ENCODE measurements at places on chromosomes 1 and 21. TPM values are rescaled to one million over a fixed set of nuclear protein-coding genes. Genes with fewer than 3 reads are reported as not detected.
A peak's percentile ranks its signal among the peaks of the same experiment; 100 is the strongest.

- no peak for DNase-seq
Observed at GRCh38 chr1:125087691-125088090, 3902.9 kb downstream of the SRGAP2C start.

DNA sequence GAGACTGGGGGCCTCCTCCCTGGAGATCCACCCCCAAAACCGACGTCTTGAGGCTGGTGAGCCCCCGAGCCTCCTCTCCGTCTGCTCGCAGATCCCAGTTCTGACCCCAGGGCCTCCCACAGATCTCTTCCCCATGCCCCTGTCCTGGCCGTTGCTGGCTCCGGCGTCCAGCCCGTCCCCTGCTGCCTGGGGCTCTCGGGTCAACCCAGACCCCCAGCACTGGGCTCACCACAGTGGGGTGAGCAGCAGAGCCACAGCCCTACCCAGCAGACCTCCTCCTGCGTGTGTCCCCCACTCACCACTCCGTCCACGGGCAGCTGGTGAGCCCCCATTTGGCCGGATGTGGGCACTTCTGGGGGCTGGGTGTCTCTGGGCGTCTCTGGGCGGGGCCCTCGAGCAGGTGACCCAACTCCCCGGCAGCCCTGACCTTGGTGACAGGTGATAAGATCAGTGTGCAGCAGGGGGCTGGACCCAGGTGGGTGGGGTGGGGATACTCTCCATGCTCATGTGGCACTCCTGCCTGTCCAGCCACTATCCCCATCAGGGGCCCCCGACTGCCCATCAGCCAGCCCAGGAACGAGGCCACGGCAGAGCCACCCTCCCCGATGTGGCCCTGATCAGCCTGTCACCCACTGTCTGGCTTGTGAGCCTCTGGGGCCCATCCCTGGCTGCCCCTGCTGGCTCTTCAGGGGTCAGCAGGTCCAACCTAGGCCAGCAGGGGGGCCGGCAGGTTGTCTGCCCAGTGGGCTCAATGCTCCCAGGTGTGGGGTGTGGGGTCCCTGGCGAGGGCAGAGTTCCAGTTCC is 709 bp downstream of the TNFRSF14 start:
- no peak for DNase-seq

GRCh38 chr1:111864862-111865261 is 109.2 kb downstream of the DDX20 start:
- no peak for DNase-seq

GRCh38 chr1:97901017-97901658 is 19.7 kb downstream of the DPYD start:
- no peak for DNase-seq

GRCh38 chr1:154348429-154349076 is 23.2 kb downstream of the ATP8B2 start:
- no peak for DNase-seq

DNA sequence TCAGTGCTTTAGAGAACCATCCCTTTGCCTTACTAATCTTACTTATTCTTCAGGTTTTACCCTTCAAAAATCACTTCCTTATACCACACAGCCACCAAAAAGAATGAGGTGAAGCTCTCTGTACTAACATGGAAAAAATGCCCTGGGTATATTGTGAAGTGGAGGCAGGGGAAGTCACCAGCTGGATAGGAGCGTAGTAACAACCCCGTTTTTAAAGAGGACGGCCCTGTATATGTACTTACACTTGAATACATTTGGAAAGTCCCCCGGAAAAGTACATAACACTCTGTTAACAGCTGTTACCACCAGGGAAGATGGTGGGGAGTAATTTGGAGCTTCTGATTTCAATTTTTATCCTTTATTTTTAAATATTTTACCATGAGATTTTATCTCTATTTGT is 28.2 kb upstream of the KHDRBS1 start:
- DNase-seq: no peak

DNA sequence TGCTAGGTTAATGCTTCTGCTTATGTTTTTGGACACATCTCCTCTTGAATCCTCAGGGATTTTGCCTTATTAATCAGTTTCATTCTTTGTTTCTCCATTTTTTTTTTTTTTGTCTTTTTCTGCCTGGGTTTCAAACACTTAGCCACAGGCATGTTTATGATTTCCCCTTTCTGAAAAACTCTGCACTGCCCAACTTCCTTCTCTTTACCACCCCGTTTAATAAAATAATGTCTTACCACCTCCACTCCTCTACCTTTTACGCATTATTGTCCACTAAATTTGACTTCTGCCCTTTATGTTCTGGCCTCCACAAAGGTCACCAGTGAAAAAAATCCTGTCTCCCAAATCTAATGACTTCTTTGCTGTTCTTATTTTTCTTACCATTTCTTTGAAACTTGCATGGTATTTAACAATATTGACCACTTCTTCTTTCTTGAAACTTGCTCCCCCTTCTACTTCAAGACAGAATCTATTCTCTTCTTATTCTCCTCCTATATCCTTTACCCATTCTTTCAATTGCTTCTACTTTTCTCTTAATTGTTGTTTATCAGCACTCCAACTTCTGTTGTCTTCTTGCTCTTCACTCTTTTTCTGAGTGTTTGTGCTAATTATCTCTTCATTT is 150.3 kb downstream of the TNFSF18 start:
- DNase-seq: no peak

DNA sequence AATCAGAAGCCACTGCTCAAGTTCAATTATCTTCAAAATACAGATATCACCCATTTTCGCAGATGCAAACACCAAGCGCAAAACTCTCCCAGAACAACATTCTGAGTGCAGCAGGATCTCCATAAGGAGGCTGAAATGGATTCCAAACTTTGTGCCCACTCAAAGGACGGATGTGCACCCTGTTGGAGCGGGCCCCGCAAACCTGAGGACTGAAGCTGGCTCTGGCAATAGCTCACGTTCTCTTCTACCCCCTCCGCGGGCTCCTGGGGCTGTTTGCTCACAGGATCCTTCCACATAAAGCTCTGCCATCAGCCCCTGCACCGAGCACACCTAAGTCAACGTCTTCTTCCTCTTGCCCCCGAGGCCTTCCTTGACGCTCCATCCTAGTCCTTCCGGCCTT is 11.7 kb upstream of the RCSD1 start:
- no peak for DNase-seq

- peak; percentile 15 for DNase-seq
Observed at GRCh38 chr1:220527279-220527907, 543 bp upstream of the MARK1 start.

DNA sequence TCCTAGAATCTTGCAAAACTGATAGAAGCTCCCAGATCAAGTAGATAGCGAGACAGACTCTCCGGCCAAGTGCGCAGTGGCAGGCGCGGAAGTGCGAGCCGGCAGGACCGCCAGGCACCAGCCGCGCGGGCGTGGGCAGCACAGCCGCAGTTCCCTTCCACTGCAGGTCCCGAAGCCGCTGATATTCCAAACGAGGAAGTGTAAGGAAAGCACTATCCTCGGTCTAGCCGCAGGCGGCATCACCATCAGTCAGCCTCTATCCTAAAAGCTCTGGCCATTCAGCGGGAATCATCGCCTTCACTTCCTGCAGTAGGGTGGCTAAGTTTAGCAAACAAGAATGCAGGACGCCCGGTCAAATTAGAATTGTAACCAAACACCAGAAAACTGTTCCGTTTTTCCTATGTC is 710 bp downstream of the GLRX2 start:
- no peak for DNase-seq

DNA sequence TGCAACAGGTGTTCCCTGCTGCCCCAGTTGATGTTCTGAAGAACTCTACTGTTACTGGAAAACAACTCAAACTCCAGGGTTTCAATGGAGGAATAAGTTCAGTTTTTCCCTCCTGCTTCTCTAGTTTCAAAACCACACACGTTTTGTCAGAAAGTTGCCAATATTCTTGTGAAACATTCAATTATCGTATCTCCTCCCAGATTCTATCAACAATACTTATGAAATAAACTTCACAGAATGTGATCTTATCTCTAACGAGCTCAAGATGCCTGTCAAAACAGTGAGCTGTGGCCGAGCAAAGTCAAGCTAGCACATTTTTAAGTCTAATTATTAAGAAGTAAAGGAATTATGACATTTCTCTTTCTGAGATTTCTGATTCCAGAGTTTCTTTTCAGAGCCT is 4.7 kb downstream of the OR2B11 start:
- DNase-seq: no peak

DNA sequence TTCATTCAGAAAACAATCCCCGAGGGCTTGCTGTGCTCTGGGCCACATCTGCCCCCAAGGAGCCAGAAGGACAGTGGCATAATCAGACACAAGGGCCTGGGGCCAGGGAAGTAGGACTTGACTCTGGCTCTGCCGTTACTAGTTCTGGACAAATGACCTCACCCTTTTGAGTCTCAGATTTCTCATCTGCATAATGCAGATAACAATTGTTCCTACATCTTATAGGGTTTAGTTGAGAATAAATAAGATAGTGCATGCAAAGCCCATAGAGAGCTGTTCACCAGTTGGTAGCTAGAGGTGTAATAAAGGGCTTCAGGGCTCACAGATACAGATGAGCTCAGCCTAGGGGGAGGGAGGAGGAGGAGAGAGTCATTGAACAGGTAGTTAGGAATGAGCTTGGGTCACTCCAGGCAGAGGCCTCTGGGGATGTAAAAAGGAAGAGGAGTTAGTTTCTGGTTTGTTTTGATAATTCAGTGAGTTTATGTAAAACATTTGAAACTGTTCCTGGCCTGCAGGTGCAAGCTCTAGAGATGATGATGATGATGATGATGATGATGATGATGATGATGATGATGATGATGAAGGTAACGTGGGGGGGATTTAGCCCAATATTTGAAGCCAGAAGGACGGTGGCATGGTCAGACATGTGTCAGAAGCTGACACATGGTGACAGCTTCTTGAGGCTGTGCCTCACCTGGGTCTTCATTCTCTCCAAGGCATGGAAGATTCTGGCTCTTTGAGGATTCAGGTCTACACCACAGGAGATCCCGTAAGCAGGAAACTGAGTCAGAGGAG is 858 bp downstream of the LACTBL1 start:
- no peak for DNase-seq

DNA sequence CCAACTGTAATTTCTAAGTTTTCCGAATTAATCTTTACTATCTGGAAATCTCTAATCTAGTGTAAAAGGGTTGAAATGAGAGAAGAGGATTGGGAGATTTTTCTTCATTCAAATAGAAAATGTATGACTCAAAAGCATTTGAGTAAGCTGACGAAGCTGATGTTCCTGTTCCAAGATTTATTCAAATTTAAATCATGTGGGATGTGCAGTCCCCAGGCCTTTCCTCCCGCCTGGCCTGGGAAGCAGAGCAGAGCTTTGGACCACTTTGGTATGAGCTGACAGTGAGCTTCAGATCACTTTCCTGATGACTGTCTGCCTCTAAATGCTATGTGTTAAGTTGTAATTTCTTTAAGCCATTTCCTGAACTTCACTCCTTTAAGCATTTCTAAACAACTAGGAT is 192.0 kb downstream of the DHRS3 start:
- no peak for DNase-seq

DNA sequence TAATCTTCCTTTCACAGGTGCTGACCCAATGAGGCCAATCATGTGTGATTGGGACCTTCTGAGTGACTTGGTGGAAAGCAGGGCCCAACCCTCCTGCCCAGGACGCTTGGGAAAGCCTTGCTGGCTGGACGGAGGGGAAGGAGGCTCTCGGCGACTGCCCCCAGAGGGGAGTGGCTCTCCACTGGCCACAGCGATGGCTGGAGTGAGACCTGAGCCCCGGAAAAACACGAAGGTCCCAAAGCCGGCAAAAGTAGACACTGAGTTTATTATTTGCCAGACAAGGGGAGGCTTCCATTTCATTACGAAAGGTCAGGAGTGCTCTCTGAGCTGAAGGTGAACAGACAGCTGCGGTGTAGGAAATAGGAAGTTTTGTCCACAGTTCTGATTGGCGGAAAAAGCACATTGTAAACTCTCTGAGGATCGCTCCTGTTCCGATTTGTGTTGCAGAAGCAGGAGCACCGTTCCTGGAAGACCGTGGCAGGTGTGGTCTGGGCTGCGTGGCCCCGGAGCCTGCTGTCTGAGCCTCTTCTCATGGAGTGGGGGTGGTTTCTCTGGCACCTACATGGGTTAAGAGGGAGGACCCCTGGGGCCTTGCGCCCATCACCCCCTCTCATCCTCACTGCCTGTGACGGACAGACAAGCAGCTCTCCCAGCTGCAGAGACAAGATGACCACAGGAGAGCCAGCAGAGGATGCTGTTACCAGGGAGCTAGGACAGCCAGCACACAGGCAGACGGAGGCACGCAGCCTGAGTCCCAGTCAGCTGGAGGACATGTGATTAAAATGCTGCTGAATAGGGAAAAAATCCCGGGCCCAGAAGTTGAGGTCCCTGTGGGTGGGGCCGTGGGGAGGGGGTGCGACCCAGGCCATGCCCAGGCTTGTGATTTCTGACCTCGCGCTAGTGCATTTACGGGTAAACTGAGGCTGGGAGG is 41.5 kb downstream of the KRTAP10-1 start:
- DNase-seq: no peak

GRCh38 chr1:156490401-156491032 is 10.1 kb downstream of the MEF2D start:
- no peak for DNase-seq

GRCh38 chr1:223747838-223748335 is 35.5 kb downstream of the CAPN2 start:
- DNase-seq: no peak

- no peak for DNase-seq
Observed at GRCh38 chr1:169958987-169959386, 65.3 kb upstream of the SCYL3 start.

GRCh38 chr1:183466781-183467180 is 5.5 kb upstream of the SMG7 start:
- DNase-seq: no peak

GRCh38 chr1:232921381-232921780 is 29.0 kb upstream of the NTPCR start:
- no peak for DNase-seq

DNA sequence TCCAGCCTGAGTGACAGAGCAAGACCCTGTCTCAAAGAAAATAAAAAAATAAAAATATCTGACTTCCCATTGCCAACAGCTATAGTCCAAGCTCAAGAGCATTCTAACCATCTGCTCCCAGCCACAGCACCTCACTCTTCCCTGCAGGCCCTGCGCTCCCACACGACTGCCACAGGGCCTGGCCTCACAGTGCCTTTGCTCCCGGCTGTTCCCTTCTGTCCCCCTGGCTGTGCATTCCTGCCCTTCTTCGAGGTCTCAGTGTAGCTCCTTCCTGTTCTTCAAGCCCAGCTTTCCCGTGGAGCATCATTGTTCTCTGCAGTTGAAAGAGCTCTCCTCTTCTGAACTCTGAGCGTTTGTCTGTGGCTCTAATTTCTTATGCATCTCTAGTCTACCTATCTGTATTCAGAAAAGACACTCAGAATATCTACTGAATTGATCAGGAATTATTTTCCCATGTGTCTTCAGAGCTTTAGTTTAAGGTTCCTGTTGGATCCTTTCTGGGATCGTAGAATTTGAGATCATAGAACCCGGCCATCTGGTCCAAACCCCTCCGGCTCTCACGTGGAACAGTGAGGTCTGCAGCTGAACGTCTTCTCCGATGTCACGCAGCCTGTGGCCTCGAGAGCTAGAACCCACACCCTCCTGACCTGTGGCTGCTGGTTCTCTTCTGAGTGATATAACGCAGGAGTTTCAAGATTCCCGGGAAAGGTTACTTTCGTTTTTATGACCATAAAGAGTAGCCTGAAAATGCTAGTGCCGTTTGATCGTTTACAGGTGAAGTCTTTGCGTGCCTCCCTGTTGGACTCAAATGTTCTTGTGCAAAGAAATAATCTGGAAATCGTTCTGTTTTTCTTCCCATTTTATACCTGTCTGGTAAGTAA is 54.4 kb downstream of the DOP1B start:
- no peak for DNase-seq

Gene RAP1GAP
- polyA plus RNA-seq: 16.6 TPM

Gene PPFIA4
- 8.5 TPM for polyA plus RNA-seq

Gene SLC6A17
- 0.76 TPM for polyA plus RNA-seq

Gene PADI2
- polyA plus RNA-seq: 2.6 TPM

Gene S1PR1
- polyA plus RNA-seq: 20.0 TPM

Gene SHISAL2A
- 1.9 TPM for polyA plus RNA-seq

Gene RAB3B
- 6.1 TPM for polyA plus RNA-seq

Gene KRTAP12-2
- polyA plus RNA-seq: not detected
